ENCODE measurements at places on chromosomes 1 and 21.
A peak's percentile ranks its signal among the peaks of the same experiment; 100 is the strongest.

DNA sequence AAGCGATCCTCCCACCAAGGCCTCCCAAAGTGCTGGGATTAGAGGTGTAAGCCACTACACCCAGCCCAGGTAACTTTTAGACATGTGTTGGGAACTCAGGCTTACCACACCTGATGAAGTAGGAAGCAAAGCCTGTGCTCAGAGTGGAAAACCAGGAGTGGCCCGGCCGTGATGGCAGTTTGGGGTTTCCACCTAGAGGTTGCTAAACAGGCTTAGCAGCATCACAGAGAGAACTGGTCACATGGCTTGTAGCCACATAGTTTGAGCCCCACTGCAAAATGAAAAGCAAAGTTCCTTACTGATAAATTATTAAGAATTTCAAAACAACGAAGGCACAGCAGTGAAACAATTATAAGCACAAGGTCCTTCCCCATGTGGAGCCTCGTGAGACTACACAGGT, 142.6 kb upstream of the CXADR start:
- no peak for DNase-seq

DNA sequence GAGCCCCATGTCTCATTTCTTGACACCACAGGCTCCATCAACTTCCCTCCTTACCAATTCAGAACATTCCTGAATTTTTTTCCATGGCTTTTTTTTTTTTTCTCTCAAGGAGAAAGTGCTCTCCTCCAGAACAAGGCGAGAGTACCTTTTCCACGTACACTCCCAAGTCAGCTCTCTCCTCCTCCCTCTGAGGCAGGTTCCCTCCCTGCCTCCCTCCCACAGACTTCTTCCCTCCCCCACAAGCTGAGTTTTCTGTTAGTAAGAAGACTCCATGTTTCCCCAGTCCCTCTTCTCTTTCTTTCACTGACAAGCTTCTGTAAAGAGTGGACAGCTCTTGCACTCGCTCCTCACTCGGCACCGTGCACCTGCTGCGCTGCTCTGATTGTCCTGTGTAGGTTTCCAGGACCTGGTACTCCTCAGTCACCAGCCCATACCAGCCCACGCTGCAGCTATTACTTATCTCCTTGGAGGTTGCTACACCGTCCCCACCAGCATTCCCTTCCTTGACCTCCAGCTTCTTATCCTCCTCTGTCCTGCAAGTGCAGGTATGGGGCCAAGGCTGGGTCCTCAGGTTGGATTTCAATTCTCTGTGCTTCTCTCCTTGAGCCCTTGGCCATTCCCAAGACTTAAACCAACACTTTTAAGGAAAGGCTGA, 3.8 kb downstream of the TRAF5 start:
- no peak for DNase-seq

GRCh38 chr1:38815903-38816627, 43.5 kb downstream of the RRAGC start:
- no peak for DNase-seq

DNA sequence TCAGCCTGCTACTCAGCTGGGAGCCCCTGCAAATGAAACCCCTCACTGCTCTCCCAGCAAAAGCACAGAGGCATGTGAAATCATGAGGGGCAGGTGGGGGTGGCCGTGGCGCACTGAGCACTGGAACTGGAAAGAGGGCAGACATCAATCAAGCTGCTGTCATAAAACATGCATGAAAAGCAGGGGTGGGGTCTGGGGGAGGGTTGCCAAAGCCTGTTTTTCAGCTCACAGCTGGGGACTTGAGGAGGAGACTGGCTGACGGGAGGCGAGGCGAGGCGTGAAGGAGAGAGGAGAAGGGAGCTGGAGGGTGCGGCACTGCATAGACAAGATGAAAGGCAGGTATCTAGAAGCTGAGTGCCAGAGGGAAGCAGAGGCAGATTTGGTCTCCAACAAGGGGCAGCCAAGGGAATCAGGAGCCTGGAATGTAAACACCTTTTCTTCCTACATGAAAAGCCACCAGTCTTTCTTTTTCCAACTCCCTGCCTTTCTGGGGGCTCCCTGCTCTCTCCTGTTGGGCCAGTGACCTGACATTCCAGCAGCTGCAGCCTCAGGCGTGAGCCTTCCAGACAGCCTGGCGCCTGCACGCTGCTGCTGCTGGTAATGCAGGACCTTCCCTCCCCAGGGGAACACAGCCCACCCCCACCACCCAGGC, 87.0 kb downstream of the NMNAT2 start:
- no peak for DNase-seq

DNA sequence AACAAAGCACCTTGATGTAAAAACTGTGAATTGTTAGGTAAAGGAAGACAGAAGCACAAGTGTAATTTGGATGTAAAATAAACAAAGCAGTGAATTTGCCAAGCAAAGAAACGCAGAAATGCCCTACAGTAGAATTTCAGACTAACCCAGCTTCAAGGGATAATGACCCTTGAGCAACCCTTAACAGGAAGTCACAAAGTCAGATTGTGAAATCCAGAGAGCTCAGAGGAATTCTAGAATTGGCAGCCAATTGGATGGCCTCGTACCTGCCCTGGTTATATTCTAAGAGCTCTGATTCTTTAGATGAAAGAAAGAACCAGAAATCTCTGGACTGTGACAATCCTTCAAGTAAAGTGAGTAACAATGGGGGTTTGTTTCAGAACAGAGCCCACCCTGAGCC, 152.7 kb upstream of the CHRM3 start:
- no peak for DNase-seq

GRCh38 chr1:248703674-248704073, 1.1 kb upstream of the OR14I1 start:
- no peak for DNase-seq

GRCh38 chr1:29593601-29594382, 357.5 kb downstream of the PTPRU start:
- no peak for DNase-seq

GRCh38 chr1:108644984-108645383, 15.9 kb downstream of the HENMT1 start:
- no peak for DNase-seq

DNA sequence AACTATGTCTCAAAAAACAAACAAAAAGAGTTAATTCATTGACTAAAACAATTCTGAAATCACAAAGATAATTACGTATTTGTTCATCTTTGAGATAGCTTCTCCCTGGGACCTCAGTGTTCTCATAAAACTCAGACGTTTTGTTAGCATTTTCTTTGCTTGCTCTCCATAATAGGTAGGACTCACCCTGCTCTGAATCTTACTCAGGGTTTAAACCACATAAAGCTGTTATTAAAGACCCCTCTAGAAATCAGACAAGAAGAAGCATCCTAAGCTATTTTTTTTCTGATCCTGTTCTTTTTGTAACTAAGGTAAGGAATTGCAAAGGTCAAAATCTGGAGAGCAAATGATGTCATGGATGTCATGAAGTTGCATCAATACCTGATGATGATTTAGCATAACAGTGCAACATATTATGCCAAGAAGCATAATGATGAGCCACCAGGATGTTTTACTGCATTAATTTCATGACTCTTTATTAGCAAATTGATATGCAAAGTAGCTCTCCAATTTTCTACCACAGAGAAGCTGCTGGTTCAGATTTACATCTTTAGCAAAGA, 2.4 kb downstream of the FBXO42 start:
- no peak for DNase-seq

DNA sequence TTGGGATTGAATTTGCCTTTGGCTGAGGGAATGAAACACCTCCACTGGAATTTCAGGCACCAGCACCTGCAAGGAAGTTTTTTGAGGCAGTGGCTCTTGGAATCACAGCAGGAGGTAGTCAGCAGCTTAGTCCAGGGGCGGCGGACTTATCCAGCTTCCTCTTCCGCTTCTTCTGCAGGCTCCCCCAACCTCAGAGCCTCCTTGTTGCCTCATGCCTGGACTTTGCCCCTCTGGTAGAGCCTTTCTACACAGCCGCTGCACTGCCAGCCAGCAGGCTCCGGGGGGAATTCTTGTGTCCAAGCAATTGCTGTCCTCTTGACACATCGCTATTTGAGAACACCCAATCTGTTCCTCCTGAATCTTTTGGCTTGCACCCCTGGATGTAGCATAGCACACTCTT, 4.4 kb upstream of the RHEX start:
- DNase-seq = no peak

DNA sequence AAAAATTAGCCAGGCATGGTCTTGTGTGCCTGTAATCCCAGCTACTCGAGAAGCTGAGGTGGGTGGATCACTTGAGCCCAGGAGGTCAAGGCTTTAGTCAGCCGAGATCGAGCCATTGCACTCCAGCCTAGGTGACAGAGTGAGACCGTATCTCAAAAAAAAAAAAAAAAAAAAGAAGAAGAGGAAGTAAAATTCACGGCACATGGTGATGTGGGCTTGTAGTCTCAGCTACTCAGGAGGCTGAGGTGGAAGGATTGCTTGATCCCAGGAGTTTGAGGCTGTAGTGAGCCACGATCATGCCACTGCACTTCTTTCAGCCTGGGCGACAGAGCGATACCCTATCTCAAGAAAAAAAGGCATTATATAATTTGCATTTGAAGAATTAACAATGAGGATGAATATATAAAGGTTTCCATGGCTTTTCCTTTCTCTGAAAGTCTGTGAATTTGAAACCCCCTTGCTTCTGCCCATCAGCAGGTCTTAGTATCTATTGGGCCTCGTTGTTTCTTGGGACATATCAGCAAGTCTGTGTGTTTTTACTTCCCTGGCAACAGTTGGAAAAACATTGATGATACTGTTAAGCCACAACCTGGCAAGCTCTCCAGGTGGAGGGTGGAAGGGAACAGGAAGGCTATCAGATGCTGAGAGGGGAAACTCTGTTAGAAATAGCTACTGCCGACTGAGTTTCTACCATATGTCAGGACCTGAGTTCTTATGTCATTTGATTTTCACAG, 4.6 kb upstream of the PLA2G2D start:
- no peak for DNase-seq

GRCh38 chr1:239253032-239253431, 133.3 kb upstream of the CHRM3 start:
- no peak for DNase-seq

DNA sequence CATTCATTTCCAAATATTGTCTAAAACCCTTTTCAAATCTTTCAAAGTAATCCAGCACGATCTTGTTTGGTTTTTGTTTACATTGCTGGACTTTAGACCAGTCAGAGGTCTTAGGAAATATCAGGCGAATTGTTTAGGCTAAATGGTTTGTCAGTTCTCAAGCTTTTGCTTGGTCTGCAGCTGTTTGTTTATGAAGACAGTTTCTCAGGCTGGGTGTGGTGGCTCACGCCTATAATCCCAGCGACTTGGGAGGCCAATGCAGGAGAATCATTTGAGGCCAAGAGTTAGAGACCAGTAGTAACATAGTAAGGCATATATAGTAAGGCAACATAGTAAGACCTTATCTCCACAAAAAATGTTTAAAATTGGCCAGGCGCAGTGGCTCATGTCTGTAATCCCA, 77.5 kb downstream of the DNTTIP2 start:
- DNase-seq = no peak

GRCh38 chr1:111920221-111921024, 69.0 kb downstream of the KCND3 start:
- DNase-seq = peak; percentile 25

DNA sequence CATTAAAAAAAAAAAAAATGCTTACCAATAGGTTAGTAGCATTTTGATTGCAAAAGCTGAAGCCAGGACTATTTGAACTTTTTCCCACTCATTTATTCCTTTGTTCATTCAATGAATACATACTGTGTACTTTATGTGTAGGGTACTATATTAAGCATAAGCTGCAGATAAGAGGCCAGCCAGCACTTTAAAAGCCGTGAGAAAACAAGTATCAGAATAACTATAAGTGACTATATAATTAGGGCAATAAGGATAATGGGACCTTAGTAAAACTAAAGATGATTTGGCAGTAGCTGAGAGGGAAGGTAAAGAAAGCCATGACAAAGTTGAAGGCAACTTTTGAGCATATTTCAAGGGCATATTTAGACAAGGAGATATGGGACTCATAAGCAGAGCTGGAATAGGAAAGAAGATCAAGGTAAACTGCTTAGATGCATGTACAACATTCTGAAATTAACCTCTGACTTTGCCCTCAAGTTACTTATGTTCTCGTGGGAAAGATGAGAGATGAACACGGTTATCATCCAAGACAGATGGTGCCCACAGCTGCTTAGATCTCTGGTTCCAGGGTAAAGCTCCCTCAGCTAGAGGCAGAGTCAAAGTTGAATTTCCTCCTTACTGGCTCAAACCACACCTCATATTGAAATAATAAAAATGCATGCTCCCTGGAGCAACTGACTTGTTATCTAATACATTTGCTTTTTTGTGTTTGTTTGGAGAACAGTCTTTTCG, 44.0 kb upstream of the FMO2 start:
- no peak for DNase-seq

- no peak for DNase-seq
Measured at GRCh38 chr1:36625253-36625934, 142.7 kb upstream of the CSF3R start.

DNA sequence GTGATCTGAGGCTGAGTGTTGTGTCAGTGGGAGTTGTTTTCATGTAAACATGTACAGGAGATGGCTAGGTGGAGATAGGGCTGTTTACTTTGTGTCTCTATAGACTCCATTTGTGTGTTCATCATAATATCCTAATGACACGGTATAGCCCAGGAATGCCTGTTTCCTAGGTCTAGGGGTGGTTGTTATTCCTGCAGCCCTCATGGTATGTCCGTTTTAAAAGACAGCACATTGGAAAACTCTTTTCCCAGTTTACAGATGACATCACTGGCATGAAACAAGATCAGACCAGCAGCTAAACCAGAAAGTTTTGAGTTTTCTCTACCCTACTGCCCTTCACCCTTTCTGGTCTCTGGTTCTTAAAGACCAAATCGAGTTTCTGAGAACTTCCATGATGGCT, 227.3 kb upstream of the TMEM51 start:
- DNase-seq = no peak

DNA sequence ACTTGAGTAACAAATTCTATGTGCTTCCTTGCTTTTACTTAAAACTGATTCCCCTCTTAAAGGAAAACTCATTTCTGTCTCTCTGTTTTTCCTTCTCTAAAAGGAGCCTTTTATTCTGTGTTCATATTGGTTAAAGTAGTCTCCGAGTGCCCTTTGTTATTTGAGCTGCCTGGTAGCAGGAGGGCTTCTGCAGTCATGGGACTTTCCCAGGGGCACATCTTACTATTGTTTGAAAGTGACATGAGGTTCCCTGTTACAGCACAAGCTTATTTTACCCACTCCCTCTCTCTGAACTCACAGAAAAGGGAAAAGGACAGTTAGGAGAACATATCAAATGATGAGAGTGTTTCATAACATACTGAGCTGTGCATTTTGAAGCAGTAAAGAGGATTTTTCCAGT, 58.1 kb upstream of the ANGPTL1 start:
- no peak for DNase-seq

DNA sequence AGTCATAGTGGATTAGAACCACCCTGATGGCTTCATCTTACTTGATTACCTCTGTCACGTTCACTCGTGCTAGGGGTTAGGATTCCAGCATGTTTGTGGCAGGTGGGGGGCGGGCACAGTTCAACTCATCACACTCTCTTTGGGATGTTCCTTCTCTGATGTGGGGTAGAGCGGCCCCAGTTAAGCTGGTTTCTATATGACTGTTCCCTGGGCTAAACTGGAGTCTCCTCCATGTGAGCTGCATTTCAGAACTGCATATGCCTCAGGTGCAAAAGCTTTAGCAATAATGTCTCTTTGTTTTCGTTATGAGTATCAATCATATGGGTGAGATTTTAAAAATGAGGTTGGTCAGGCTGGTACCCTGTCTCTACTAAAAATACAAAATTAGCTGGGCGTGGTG, 393.2 kb downstream of the RPS6KC1 start:
- DNase-seq = no peak
